Activated T-cell treated with anti-CD3 and anti-CD28 coated beads, Interleukin-2, amount 50 U/mL, for 48 hours (primary cell): ENCODE measurements at places on chromosomes 4 and X.

DNA sequence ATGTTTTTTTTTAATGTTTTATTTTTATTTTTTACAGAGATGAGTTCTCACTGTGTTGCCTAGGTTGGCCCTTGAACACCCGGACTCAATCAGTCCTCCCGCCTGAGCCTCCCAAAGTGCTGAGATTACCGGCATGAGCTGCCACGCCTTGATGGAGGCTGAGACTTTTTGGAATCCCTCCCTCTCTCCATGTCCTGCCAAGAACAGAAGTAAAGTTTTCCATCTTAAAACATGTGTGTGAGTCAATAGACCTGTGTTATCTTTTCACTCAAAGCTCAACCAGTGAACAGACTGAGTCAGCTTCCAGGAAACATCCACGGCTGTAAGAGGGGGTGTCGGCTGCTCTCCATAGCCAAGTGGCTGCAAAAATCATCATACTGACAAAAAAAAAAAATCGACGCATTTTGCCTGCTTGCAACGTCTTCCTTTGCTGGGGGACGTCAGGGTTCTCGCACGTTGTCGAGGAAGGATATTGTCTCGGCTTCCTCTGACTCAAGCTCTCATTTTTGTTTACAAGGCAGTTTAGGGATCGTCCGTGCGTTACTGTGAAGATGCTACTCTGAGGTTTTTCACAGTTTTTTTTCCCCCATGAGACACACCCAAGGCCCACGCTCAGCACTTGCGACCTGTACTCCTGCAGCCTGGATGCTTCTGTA, 10.0 kb upstream of the ASMTL start:
- peak; percentile 78 for DNase-seq

DNA sequence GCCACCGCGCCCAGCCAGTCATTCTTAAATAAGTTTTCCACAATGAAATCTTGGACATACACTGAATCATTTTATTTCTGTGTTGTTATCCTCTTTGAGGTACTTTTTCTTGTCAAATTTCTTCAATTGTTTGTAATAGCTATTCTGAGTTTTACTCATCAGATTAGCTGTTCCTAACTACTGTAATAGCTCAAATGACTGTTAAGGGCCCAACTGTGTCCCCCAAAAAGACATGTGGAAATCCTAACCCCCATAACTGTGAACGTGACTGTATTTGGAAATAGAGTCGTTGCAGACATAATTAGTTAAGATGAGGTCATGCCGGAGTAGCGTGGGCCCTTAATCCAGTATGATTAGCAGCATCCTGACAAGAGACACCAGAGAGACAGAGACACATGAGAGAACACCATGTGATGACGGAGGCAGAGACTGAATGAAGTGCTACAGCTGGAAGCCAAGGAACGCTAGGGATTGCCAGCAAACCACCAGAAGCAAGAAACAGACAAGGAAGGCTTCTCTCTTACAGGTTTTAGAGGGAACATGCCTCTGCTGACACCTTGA, 22.9 kb downstream of the ACOT9 start:
- no peak for DNase-seq

DNA sequence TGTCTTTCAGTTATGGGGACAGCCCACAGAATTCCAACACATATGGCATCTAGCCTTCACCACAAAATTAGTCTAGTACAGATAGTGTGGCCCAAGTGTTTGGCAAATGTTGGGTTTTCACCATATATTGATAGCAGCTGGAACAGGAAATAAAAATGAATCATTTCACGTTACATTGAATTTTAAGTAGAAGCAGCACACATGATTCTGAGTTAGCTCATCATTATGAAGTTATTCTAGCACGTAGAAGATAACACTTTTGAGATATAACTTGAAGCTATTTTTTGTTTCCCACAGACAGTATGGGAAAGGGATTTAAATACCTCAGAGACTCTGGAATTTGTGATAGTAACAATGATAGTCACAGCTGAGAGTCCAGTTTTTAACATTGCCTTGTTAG, 118.7 kb downstream of the FAT4 start:
- DNase-seq = no peak

DNA sequence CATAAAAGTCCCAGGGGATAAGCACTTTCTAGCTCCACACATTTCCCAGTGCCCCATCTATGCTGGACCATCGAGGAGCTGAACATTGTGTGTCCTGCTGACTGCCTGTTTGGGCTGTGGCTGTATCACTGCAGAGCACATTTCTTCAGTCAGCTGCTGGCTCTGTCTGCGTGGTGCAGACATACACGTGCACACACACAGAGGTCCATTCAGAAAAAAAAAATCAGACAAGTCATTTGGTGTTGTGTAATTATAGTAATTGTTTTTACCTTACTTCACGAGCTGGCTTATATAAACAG, 1.1 kb upstream of the PDLIM3 start:
- DNase-seq = no peak

DNA sequence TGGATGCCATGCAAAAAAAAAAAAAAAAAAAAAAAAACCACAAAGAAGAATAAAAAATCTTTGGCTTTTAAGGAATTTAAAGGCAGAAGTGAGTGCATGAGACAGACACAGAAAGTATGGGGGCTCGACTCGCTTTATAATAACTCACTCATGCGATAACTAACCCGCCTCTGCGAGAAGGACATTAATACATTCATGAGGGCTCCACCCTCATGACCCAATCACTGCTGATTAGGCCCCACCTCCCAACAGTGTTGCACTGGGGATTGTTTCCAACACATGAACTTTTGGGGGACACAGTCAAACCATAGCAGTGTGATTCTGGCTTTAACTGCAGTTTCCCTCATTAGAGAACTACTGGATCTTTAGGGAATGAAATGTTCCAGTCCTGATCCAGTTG, 78.1 kb downstream of the QDPR start:
- no peak for DNase-seq

DNA sequence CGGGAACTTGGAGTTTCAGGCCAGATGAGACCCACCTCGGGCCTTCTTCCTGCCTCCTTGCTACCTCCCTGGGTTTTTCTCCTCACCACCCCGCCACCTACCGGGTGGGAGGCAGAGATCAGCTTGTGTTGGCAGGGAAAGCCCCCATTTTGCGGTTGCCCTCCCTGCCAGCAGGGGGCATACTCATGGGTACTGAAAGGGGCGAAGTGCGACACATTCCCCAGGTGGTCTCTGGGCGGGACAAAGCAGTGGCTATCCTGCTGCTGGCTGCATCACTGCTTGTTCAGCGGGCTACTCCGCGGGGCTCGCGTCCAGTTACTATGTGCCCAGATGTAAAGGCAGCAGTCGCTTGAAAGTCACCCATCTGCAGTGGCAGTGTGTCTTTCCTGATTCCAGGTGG, 330.3 kb downstream of the PDHA2 start:
- no peak for DNase-seq

- no peak for DNase-seq
Measured at GRCh38 chrX:9273744-9274143, 191.1 kb upstream of the TBL1X start.

DNA sequence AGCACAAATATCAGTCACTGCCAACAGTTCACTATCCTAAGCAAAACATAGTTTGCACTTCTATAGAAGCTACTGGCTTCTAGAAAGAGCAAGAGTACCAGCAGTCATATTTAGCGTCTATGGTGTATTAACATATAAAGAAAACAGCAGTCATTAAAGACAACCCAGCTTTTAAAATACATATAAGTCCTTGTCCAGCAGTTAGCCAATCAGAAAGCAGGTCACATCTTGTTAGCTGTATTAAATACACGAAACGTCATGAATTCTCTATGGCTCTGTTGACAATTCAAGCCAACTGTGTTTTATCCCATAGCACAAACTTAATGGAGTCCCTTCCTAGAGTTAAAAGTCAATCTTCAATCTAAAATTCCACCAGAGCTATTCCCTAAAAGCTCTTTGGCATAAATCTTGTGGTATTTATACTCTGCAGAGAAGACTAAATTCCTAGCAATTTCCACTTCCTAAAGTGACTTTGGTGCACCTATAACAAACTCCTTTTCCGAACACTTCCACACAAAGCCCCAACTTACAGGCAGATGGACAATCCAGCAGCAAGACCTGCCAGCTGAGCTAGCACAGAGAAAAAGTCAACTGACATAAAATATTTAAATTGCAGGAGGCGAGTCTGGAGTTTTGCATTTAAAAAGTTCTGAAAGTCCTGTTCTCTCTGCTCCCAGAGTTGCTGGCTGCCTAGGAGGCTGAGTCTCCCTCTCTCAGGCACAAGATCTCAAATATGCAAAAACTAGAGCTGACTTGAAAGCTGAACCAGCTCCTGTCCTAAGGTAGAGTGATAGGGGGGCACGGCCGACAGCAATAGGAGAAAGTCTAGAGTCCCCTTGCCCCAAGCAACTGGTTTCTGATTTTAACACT, 1.3 kb downstream of the LDB2 start:
- DNase-seq = no peak

- DNase-seq = no peak
Measured at GRCh38 chr4:160872491-160872890, 1291.3 kb downstream of the FSTL5 start.

DNA sequence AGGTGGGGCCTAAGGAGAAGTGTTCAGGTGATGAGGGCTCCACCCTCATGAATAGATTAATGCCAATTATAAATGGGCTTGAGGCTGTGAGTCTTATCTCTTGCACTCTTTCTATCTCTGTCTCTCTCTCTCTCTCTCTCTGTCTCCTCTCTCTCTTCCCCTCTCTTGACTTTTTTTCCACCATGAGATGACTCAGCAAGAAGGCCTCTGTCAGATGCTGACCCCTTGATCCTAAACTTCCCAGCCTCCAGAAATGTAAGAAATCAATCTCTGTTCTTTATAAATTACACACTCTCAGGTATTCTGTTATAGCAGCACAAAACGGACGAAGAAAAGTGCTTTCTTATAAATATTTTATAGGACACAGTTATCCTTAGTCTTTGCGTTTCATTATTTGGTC, 184.9 kb upstream of the PCDH7 start:
- DNase-seq = no peak

GRCh38 chrX:141936080-141936479, 32.4 kb downstream of the MAGEC1 start:
- no peak for DNase-seq

- no peak for DNase-seq
Measured at GRCh38 chr4:111838406-111838930, 306.8 kb upstream of the FAM241A start.

- no peak for DNase-seq
Measured at GRCh38 chr4:140117947-140118346, 36.0 kb downstream of the MAML3 start.

DNA sequence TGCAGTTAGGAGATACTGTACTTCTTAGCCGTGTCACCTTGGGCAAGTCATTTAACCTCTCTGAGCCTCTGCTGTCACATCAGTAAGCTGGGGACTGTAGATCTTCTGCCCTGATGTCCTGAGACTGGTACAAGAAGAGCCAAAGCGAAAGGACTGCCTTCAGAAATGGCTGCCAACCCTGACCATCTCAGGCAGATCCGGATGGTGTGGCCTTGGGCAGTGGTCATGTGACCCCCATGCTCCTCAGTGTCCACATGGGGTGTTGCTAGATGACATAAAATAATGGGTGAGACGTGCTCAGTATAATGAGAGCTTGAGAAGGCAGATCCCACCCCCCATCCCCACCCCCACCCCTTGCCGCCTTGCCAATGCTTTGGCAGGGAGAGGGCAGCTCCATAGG, 60.4 kb upstream of the MTM1 start:
- no peak for DNase-seq

DNA sequence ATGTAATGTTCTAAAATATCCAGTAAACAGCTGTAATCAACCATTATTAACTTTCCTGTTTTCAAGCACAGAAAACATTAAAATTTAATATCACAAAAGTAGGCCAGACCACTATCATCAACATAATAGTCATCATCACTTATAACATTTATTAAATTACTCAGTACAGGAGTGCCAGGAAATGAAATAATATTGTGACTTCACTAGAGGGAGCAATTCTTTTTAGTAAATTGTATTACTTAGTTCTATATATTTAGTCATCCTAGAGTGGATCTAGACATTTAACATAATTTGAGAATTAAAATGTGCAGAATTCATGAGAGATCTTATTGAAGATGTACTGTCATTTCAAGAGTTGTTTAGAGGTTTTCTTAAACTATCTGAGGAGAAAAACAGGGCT, 33.6 kb downstream of the PITX2 start:
- DNase-seq = no peak

DNA sequence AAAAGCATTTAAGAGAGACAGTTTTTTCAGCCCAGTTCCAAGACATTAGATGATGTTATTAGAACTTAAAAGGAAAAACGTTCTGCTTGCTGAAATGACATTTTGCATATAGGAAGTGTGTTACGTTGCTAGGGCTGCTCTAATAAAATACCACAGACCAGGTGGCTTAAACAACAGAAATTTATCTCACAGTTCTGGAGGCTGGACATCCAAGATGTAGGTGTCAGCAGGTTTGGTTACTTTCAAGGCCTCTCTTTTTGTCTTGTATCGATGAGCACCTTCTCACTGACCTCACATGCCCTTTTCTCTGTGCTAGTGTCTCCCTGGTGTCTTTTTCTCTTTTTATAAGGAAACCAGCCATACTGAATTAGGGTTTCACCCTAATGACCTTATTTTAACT, 204.7 kb downstream of the PACRGL start:
- no peak for DNase-seq

GRCh38 chr4:16075975-16076757, 7.7 kb downstream of the PROM1 start:
- no peak for DNase-seq

GRCh38 chrX:38516196-38516774, 45.1 kb upstream of the TSPAN7 start:
- DNase-seq = no peak

DNA sequence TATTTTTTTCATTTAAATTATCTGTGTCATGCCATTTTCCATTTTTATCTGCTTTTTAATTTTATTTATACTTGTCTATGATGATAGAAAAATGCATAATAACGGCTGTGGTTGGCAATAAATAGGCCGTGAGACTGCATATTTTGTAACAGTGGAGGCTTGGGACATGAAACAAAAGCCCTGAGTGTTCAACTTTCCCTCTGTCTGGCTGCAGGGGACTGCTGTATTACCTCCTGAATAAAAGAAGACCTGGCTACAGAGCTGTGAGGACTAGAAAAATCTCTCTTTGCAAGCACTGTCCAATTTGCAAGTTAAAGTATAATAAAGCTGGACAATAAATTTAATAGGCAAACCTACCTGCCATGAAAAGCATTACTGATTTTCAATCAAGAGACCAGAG, 82.1 kb downstream of the MAGEB10 start:
- DNase-seq = no peak

DNA sequence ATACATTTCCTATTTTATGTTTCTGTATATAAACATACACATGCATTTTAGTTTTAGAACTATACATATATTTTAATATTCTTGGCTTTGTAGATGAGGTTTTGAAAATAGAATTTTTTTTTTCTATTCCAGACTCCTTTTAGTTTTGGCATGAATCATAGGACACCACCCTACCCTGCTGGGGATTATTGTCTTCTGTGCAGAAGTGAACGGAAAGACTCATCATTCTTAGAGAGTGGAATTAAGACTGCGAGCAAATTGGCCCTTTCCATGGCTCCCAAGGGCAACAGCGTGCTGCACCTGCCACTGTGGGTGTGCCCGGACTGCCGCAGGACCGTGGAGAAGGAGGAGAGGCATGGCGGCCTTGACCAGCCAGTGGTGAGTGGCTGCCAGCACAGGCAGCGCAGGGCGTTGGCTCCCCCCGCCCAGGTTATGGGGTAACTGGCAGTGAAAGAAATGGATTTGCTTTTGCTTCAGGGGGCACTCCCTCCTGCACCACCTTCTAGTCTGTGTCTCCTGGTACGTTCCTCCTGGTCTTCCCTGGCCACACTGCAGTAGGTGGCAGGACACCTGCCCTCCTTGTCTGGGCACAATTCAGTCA, 59.6 kb downstream of the FAM193A start:
- no peak for DNase-seq
